ENCODE measurements at places on chromosomes 3 and 15.

GRCh38 chr15:70171256-70171886 is 73.7 kb upstream of the TLE3 start:
- DNase-seq, result no peak

- DNase-seq, result no peak
Measured at GRCh38 chr3:169848741-169849140, 21.0 kb downstream of the LRRC31 start.

DNA sequence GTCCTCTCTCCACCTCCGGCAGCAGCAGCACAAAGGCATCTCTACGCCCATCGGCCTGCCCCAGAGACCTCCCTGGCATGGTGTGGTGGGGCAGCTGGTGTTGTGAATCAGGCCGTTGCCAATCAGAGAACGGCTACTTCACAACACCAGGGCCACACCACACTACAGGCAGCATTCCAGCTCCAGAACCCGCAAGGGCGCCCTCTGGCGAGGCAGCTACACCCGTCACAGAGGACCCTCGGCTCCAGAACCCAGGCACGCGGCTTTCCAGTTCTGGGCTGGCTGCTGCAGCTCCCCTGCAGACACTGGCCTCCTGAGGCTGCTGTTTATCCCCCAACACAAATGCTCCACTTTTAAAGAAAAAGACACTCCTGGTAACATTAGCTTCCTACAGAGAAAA is 127.5 kb upstream of the TOPAZ1 start:
- no peak for DNase-seq

GRCh38 chr15:45434078-45434567 is 55.8 kb upstream of the GATM start:
- no peak for DNase-seq

GRCh38 chr3:43695443-43695842 is 4.7 kb downstream of the ABHD5 start:
- no peak for DNase-seq

DNA sequence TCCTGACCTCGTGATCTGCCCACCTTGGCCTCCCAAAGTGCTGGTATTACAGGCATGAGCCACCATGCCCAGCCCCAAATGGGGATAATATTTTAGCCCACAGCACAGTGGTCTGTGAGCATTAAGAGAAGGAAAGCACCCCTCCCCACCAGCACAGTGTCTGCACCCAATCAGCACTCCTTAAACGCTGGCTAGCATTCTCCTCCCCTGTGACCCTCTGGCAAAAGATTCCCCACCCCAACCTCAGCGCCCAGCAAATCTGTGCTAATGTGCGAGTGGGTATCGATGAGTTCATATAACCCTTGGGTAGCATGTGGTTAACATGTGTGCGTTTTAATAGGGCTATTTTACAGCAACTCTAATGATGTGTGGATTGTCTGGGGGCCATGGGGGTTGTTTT is 18.3 kb upstream of the EPHB3 start:
- no peak for DNase-seq

- no peak for DNase-seq
Measured at GRCh38 chr3:131960324-131960723, 74.5 kb downstream of the CPNE4 start.

DNA sequence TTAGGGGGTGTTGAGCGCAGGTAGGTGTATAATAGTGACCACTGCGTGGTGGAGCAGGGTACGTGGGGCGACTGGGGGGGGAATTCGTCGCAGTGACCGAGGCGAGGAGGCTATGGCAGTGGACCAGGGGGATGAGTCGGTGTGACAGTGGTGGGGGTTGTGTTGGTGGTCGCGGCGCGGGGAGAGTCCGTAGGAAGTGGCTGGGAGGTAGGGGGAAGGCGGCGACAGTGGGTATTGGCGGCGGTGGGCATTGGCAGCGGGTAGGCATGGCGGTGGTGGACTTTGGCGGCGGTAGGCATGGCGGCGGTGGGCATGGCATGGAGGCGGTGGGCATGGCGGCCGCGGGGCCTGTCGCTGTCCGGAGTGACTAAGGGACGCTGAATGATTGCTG is 739 bp downstream of the SNRPN start:
- DNase-seq, result no peak

GRCh38 chr3:67601919-67602608 is 52.3 kb downstream of the SUCLG2 start:
- DNase-seq, result peak; percentile 22

DNA sequence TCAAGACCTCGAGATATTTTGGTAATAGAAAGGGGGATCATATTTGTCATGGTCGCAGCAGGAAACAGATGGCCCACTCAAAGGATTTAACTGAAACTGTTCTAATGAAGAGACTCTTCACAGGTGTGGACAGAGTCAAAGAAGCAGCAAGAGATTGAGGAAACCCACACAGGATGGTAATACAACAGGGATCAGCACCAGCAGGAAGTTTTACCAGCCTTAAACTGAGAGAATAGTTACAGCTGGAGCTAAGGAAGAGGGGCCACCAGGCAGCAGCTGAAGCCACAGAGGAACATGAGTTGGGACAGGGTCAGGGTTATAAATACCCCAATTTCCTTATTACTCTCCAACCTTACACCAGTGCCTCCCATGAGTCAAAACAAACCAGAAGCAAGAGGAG is 131.8 kb upstream of the UBE2E2 start:
- no peak for DNase-seq

DNA sequence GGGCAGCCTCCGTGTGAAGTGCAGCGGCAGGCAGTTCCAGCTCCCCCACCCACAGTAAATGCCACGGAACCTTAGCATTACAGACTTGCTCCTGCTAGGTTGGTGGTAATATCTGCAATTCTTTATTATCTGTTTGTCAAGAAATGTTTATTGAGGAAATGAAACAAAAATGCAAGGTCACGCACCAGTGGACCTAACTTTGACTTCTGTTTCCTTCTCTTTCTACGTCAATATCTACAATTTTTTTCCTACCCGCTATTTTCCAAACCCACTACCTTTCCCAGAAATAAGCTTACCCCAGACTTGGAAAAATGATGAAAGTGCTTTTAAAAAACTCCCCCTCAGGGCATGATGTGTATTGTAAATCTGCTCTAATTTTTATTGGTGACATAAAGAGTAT is 18.9 kb downstream of the ILDR1 start:
- peak; percentile 27 for DNase-seq

DNA sequence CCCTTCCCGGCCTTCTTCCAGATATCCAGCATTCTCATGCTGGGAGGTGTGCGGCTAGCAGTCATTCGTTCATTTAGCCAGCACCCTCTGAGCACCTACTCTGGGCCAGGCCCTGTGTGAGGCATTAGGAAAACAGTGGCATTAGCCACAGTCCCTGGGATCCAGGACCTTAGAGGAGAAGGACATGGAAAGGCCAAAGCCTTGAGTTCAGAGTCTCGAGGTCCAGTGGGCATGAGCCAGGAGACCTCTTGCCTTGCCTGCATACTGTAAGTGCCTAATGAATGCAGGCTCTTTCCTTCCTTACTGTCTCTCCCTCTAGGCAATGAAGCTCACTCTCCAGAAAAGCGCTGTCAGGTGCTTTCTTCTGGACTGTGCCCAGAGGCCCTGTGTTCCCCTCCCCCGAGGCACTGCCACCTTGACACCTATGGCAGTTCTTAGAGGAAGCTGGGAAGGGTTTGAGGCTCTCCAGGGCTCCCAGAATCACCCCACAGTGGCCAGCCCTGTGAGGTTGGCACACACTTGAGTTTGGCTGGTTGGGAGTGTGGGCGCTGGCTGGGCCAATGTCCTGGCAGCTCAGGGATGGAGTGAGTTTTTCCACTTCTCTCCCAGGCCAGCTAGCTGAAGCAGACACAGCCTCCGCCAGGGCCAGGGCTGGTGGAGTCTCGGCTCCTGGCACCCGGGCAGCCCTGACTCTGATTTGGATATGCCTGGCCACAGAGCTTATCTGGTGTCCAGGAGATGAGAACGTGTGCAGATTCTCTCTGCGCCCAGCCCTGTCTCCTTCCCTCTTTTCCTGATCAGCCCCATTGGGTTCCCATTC is 5.4 kb downstream of the CORO2B start:
- DNase-seq, result no peak

DNA sequence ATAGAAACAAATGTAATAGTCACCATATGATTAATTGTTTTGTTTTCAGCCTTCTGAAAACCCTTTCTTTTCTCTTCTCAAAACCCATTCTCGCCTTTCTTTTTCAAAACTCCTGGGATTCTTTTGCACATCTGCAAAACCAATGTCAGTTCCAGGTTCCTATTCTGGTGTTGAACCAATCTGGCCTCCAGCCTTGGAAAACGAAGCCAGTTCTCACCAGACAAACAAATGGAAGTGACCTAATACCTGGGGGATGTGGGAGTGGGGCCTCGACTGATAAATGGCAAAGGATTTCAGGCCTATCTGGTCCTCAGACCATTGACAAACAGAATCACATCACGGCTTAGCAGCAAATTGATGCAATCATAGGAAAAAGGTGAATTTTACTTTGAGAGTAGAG is 73.0 kb downstream of the COL8A1 start:
- DNase-seq, result no peak

All from CD4-positive, alpha-beta T cell treated with Interleukin-15 for 1 hour (primary cell).